Sigmoid colon (tissue), 7 donors: ENCODE measurements at places on chromosomes 5 and 9.

GRCh38 chr9:22108581-22109370 is 99.7 kb upstream of the CDKN2B start:
- no peak for DNase-seq

GRCh38 chr9:6132650-6133049 is 83.0 kb upstream of the IL33 start:
- no peak for DNase-seq

DNA sequence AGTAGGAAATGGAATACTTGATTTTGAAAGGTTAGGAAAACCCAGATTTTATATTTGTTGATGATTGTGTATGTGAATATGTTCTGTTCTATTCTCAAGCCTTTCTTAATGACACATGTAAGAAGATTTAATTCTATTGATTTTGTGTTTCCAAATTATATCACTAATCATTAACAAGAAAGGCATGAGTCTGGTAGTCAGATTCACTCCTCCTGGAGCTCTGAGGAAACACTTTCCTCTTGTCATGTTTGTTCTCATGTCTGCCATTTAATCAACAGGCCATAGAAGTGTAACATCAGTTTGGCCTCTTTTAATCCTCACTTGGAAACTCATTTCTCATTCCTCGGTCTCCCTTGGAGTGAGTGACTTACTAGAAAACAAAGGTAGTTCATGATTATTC is 40.6 kb upstream of the F2R start:
- DNase-seq, result no peak

DNA sequence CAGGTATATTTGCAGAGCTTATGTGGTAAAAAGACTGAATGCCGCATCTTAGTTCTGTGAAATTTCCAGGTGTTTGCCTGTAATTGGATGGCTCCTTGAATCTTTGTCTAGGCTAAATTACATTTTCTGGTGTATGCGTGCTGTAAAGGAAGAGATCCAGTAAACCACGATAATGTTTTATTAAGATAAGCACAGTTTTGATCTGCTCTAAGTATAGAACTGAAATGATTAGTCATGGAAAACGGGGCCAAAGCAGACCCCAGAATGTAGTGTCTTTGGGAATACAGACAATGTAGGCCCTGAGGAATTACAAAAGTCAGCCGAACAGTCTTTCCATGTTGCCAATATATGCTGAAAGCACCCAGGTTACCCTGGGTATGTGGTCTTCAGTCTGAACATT is 257.3 kb downstream of the FANCC start:
- DNase-seq, result no peak

DNA sequence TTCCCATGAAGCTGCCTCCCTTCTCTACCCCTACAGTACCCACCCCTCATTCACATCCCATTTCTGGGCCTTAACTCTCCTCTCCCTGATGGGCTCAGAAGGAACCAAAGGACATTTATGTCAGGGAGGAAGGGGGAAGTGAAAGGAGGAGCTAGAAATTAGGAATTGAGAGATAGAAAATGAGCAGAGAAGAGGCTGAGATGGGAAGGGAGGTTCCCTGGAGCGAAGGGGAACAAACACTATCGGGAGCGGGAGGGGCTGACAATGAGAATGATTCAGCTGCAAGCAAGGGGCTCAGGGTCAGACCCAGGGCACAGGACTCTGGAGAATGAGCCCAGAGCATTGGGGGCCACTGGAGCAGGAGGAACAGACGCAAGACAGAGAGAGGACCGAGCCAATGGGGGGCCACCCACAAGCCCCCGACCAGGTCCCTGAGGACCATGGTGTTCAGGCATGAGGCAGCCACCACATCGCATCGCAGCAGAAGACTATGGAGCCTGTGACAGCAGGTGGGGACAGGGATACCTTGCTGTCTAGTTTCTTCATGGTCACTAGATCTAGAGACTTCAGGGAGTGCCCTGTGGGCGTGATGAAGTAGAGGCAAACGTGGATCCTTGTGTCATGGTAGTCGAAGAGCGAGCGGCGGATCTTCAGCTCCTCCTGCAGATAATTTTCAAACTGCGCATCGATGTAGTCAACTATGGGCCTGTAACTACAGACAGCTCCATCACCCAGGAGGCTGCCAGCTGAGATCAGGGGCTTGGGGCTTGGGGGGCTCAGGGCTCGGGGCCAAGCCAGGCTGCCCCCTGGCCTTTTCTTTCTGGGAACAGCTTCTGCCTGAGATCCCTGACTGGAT is 13.6 kb downstream of the SEPTIN8 start:
- no peak for DNase-seq

GRCh38 chr5:67149951-67150523 is 46.6 kb downstream of the CD180 start:
- no peak for DNase-seq
